Activated B cell treated with CpG ODN at 0.5 μM for 24 hours (primary cell): ENCODE measurements at places on chromosomes 7 and 10.

DNA sequence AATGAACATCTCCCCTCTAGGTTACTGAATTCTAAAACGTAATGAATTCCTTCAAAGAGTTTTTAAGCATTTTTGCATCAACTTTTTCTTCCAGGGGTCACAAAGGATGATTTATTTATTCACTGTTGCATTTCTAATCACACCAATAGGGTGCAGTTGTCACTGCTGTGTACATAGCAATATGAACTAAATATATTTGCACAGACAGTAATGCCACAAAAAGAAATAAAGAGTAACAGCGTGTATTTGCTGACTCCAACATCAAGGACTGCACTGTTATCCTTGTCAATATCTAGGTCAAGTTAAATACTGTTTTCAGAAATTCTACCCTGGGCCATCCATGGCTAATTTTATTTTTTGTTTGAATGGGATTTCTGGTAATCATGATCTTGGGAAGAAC lies 138.0 kb downstream of the FRMD4A start:
- no peak for DNase-seq

GRCh38 chr10:103278862-103279298 lies 1.9 kb downstream of the INA start:
- DNase-seq: peak; percentile 21

DNA sequence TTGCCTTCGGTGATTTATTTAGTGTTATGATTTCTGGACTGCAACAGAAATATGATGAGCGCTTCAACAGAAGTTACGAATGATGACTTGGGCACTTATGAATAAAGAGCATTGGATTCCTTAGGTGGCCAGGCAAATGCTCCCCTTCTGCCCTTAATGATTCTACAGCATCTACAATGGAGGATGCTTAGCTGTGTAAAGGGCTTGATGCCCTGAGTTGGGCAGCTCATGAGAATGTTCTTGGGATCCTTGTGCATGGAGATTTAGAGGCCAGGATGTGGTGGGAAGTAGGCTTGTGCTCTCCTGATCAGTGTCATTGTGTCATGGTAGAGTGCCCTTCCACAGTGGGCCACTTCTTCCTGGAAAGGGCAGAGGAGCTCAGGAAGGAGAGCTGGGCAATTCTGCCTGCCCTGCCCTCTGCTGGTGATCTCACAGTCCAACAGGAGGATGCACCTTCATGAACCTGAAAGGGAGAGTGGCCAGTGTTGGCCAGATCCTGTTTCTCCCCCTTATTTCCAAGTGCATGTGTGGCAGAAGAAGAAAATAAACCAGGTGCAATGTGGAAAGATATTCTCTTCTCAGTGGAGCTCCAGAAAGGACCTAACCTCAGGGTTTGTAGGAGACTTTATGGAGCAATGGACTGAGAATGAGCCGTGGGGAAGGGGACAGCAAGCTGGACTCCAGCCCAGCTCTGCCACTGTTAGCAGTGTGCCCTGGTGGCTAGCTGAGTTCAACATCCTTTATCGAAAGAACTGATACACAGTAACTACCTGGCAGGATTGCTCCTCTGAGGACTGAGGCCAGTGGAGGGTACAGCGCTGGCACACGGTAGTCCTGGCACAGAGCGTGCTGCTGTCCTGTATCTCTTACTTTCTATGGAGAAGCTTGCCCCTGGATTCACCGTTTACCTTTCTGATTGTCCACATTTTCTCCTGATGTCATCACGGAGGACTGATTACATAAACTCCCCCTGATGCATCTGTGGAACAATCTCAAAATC lies 182.9 kb downstream of the BMPER start:
- no peak for DNase-seq

GRCh38 chr7:134108802-134109201 lies 18.3 kb upstream of the LRGUK start:
- no peak for DNase-seq

DNA sequence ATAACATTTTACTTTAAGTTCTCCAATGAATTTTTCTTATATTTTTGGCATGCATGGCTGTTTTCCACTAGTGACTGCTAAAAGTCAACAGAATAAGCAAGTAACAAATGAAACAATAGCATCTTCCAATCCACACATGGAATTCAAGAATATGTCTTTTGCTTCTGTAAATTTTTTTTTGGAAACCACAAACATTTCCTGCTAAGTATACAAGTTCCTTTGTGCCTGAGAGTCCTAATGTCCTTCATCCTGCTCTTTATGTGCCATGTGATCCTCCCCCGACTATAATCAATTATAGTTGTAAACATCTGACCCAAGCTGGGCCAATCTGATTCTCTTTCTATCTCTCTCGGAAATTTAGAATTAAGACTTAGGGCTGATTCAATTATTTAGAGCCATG lies 61.2 kb downstream of the PPP1R3C start:
- no peak for DNase-seq

DNA sequence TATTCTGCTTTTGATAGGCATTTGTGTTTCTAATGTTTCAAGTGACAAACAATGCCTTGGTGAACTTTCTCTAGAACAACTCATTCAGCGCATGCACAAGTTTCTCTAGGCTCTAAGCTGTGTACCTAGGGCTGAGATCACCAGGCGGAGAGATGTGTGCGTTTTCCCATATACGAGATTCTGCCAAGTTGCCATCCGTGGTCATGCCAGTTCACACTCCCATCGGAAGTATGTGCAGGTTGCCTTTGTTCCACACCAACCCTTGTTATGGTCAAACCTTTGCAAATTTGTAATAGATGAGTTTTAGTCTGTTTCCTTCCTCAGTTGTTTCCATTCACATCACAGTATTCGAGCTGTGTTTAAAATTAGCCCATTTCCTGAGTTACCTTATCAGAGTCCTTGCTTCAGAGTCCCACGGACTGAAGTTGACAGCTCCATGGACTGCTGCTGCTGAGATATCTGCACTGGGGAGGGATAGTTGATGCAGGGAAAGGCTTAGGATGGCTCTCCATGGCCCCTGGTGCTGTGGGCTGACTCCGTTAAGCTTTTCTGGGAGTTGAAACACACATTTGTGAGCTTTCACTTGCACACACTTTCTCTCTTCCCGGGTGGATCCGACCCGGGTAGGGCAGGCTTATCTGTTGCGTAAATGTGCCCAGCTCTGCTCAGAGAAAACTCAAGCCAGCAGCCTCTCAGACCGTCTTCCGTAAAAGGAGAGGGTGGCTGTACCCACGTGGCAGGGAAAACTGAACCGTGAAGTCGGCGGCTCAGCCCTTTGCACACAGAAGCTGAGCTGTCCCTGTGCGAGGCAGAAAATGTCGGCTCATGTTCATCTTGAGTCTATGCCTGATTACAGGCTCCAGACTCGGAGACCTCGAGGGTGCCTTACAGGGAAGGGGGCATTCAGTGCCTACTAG lies 49.4 kb downstream of the HK1 start:
- DNase-seq: peak; percentile 45

- no peak for DNase-seq
Observed at GRCh38 chr10:48358162-48358561, 51.7 kb downstream of the MAPK8 start.

GRCh38 chr10:3570855-3571266 lies 214.1 kb downstream of the KLF6 start:
- DNase-seq: no peak

- DNase-seq: no peak
Observed at GRCh38 chr10:121516093-121516865, 82.0 kb downstream of the FGFR2 start.

- DNase-seq: no peak
Observed at GRCh38 chr10:95413588-95413987, 122.8 kb upstream of the PDLIM1 start.
